Stimulated activated naive B cell treated with anti-CD40 and anti-IgM and Interleukin-4, amounts not matched to agents 10 μg/mL and 1 μg/mL and 100 μg/mL, for 72 hours (primary cell): ENCODE measurements at places on chromosomes 4 and X.
A peak's percentile ranks its signal among the peaks of the same experiment; 100 is the strongest.

DNA sequence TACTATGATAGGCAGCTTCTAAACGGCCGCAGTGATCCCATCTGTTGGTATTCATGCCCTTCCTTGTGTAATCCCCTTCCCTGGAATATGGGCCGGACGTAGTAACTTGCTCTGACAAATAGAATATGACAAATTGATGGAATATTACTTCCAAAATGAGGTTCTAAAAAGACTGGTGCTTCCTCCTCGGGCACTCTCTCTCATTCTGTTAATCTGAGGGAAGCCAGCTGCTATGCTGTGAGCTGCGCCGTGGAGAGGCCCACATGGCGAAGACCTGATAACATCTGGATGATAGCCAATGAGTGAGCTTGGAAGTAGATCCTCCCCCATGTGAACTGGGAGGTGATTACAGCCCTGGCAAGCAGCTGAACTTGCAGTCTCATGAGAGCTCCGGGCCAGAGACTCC, 27.2 kb upstream of the SLC25A4 start:
- DNase-seq = no peak
- H3K27me3 ChIP-seq = peaks cover 32% of the 10 kb centered on the region
- H3K27ac ChIP-seq = no peak overlapping the region
- no peak overlapping the region for H3K4me3 ChIP-seq

DNA sequence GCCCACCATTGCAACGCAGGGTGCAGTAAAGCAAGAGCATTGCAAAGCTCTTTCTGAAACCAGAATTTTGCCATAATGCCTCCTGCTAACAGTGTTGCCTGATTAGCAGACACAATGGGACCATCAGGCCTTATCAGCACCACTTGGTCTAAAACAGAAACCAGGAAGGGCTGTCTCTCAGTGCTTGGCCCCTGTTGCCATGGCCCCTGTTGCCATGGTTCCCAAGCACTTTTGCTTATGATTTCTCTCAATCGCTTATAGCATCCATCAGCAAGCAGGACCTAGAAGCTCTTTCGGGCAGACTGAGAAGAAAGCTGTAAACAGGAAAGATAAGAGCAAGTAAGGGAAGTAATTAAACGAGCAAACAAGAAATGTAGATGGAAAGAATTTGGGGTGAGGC, 36.8 kb downstream of the RTL5 start:
- H3K36me3 ChIP-seq = no peaks in the 10 kb centered on the region
- peak overlapping the region; percentile 48 for H3K27ac ChIP-seq
- H3K4me3 ChIP-seq = no peak overlapping the region
- DNase-seq = peak; percentile 24
- no peaks in the 10 kb centered on the region for H3K27me3 ChIP-seq

- H3K27ac ChIP-seq = no peak overlapping the region
- no peak overlapping the region for H3K4me3 ChIP-seq
- H3K4me1 ChIP-seq = no peaks in the 10 kb centered on the region
- H3K36me3 ChIP-seq = peaks cover 3% of the 10 kb centered on the region
Observed at GRCh38 chr4:185529413-185529812, 5.9 kb downstream of the PDLIM3 start.

DNA sequence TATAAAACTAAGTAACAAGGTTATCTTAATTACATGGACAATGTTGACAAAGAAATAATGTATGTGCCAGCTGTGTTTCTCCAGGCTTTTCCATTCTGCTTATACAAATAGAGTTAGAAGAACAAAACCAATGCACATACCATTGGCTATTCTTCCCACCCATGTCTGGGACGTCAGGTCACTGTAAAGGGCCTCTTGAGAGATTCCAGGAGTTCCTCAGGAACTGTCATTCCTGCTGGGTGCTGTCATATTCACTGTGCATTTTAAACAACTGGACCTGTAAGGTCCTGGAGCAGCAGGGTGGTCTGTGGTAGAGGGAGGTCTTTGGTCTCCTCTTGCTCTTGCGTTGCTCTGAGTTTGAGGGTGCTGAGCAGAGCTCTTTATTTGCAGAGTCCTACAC, 74.6 kb upstream of the AP1S2 start:
- no peak for DNase-seq
- no peaks in the 10 kb centered on the region for H3K27me3 ChIP-seq
- H3K4me1 ChIP-seq = peaks cover 15% of the 10 kb centered on the region
- no peak overlapping the region for H3K4me3 ChIP-seq

DNA sequence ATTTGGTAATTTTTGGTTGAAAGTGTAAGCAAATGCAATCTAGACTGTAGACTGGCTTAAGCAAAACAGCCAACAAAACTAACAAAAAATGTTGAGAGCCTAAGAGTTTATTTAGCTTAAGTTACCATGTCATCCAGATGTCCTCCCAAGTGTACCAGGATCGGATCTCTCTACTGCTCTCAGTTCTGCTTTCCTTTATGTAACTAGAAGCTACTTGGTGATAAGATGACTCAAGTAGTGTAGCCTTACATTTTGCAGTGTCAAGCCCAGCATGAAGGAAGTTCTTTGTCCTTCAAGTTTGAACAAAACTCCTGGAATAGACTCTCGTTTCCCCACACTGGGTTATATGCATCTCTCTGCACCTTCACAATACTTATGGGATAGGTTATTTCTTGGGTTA, 1500.0 kb downstream of the STIM2 start:
- no peak for DNase-seq
- no peak overlapping the region for H3K27ac ChIP-seq
- H3K4me1 ChIP-seq = no peaks in the 10 kb centered on the region
- H3K4me3 ChIP-seq = no peak overlapping the region

DNA sequence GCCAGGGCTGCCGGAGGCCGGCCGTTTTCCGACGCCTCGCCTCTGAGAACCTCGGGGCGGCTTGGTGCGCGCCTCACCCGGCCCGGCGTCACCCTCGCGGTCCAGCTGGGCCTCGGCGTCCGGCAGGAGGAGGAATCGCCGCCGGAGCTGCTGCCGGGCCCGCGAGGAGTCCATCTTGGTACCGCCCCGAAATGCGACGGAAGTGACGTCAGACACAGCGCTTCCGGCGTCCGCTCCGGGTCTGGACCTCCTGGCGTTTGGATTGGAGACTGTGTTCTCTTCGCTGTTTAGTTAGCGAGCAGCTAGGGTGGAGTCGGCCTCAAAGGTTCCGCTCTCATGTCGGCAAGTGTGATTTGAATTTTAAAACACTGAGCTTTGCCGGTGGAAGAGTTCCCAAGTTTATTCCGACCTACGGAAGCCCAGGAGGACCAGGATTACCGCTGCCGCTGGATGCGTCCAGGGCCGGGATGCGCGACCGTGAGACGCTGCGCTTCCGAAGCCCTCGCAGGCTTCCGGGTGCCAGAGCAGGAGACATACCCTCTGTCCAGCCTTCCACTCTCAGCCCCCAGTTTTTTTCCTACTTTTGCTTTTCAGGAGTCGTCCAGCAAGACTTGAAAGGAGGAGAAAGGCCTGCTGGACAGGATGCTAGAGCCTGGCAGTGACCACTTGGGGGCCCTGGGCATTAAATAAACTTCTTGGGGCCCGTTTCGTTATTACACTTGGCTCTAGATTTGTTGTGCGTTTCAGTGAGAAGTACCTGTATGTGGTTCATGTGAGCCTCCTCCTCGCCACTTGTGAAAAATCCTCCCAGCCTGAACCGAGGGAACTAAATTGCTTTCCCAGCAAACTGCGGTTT, at the start of gene TMEM128:
Gene TMEM128 (minus strand): TSS at position 195 of the 856 bp plus-strand sequence. CDS start 21 bp downstream, at position 174.
- peaks cover under 1% of the 10 kb centered on the region for H3K27me3 ChIP-seq
- peaks cover 19% of the 10 kb centered on the region for H3K4me1 ChIP-seq
- H3K27ac ChIP-seq = peak within 1 kb of the TSS; percentile 99
- peak; percentile 87 for DNase-seq
- H3K4me3 ChIP-seq = peak within 1 kb of the TSS; percentile 97
- peaks cover 21% of the 10 kb centered on the region for H3K36me3 ChIP-seq

DNA sequence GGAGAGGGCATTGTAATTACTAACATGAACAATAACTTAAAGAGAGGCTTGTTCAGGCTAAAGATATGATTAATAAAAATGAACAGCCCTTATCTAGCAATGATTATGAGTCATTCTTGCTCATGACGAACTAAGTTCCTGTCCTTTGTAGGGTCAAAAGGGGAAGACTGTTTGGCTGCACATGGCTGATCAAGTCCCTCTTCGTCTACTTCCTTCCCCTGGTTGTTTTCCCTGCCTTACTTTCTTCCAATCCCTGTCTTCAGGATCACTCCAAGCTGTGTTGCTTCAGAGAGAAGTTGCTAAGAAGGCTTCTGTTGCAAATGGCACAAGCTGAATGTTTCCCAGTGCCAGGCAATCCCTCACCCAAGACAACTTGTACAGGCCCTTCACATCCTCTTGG, 115.0 kb upstream of the HS3ST1 start:
- no peaks in the 10 kb centered on the region for H3K36me3 ChIP-seq
- peak overlapping the region; percentile 26 for H3K27ac ChIP-seq
- no peak overlapping the region for H3K4me3 ChIP-seq
- peaks cover 12% of the 10 kb centered on the region for H3K27me3 ChIP-seq
- H3K4me1 ChIP-seq = peaks cover 16% of the 10 kb centered on the region
- DNase-seq = no peak

GRCh38 chrX:19883878-19884277, 3.5 kb downstream of the SH3KBP1 start:
- H3K4me1 ChIP-seq = peaks cover 36% of the 10 kb centered on the region
- DNase-seq = no peak
- no peaks in the 10 kb centered on the region for H3K27me3 ChIP-seq

DNA sequence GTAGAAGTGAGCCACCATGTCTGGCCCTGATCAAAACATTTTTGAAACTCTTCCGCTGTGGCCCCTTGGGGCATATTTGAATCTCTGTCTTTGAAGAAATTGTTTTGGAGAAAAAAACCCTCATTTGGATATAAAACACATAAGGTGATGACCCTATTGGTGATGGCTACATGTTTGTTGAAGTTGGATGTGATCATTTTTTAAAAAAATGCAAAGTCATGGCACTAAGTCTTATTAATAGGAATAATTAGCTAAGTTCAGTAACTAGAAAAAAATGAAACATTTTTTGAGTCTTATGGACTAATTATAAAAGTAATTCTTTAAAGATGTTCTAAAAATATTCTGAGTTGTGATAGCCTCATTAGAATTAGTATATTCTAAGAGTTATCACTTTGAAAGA, 17.9 kb upstream of the BBS7 start:
- H3K36me3 ChIP-seq = no peaks in the 10 kb centered on the region
- no peak overlapping the region for H3K4me3 ChIP-seq
- H3K27me3 ChIP-seq = peaks cover 29% of the 10 kb centered on the region
- no peak for DNase-seq

DNA sequence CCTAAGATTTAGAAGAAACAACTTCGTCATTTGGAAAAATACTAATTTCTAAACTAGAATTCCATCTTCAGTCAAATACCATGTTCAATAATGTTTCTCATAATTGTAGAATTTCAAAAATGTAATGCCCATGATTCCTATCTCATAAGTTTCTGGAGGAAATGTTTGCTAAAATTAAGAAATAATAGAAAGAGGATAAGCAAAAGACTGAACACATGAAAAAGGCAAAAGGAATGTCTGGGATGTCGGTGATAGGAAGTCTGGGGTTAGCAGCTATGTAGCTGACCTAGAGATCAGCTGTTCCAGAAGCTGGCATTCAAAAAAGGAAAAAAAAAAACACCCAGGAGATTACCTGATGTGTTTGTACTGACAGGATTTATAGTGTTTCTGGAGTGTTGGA, 18.9 kb upstream of the PCDH10 start:
- DNase-seq = no peak
- H3K36me3 ChIP-seq = no peaks in the 10 kb centered on the region
- no peaks in the 10 kb centered on the region for H3K4me1 ChIP-seq
- no peak overlapping the region for H3K4me3 ChIP-seq

GRCh38 chrX:85196319-85196718, 47.3 kb downstream of the SATL1 start:
- no peak overlapping the region for H3K4me3 ChIP-seq
- no peak for DNase-seq
- no peak overlapping the region for H3K27ac ChIP-seq
- H3K36me3 ChIP-seq = no peaks in the 10 kb centered on the region
- H3K4me1 ChIP-seq = no peaks in the 10 kb centered on the region

- DNase-seq = no peak
- H3K36me3 ChIP-seq = no peaks in the 10 kb centered on the region
- no peaks in the 10 kb centered on the region for H3K27me3 ChIP-seq
- H3K4me3 ChIP-seq = no peak overlapping the region
Observed at GRCh38 chr4:88807499-88807898, 109.9 kb upstream of the NAP1L5 start.

GRCh38 chr4:156781852-156782251, 189.7 kb downstream of the PDGFC start:
- H3K36me3 ChIP-seq = no peaks in the 10 kb centered on the region
- H3K4me3 ChIP-seq = no peak overlapping the region
- no peaks in the 10 kb centered on the region for H3K4me1 ChIP-seq
- no peak for DNase-seq
- H3K27ac ChIP-seq = no peak overlapping the region

DNA sequence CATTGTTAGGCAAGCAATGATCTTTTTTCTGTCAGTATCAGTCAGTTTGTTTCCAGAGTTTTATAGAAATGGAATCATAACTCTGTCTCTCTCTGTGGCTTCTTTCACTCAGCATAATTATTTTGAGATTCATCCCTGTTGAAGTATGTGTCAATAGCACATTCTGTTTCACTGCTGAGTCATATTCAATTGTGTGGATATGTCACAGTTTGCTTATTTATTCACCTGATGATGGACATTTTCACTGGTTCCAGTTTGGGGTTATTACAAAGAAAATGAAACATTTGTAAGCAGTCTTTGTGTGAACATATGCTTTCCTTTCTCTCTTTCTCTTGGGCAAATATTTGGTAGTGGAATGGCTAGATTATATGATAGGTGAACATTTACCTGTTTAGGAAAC, 10.2 kb upstream of the ZNF718 start:
- H3K27ac ChIP-seq = no peak overlapping the region
- DNase-seq = no peak
- no peak overlapping the region for H3K4me3 ChIP-seq
- H3K4me1 ChIP-seq = peaks cover 9% of the 10 kb centered on the region
- peaks cover 25% of the 10 kb centered on the region for H3K36me3 ChIP-seq

DNA sequence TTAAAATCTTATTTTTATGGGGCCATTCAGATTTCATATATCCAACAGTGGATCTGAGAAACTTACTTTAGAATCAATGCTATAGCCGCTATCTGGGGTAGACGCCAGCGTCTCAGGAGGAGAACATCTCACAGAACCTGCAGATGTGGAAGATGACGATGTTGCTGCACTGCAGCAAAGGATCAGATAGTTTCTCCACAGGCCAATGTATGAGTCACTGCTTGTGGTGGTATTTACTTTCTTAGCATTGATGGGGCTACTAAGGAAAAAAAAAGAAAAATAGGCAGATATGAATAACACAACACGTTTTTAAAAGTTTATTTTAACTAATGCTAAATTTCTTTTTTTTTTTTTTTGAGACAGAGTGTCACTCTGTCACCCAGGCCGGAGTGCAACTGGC, 85.9 kb downstream of the ZAR1 start:
- DNase-seq = no peak
- no peaks in the 10 kb centered on the region for H3K27me3 ChIP-seq
- H3K4me1 ChIP-seq = no peaks in the 10 kb centered on the region
- no peak overlapping the region for H3K4me3 ChIP-seq
- H3K36me3 ChIP-seq = peaks cover 23% of the 10 kb centered on the region

GRCh38 chr4:133137571-133137970, 11.5 kb upstream of the PCDH10 start:
- no peaks in the 10 kb centered on the region for H3K27me3 ChIP-seq
- no peaks in the 10 kb centered on the region for H3K4me1 ChIP-seq
- H3K4me3 ChIP-seq = no peak overlapping the region
- H3K36me3 ChIP-seq = no peaks in the 10 kb centered on the region
- DNase-seq = no peak
